ENCODE measurements at places on chromosomes 6 and 20.

DNA sequence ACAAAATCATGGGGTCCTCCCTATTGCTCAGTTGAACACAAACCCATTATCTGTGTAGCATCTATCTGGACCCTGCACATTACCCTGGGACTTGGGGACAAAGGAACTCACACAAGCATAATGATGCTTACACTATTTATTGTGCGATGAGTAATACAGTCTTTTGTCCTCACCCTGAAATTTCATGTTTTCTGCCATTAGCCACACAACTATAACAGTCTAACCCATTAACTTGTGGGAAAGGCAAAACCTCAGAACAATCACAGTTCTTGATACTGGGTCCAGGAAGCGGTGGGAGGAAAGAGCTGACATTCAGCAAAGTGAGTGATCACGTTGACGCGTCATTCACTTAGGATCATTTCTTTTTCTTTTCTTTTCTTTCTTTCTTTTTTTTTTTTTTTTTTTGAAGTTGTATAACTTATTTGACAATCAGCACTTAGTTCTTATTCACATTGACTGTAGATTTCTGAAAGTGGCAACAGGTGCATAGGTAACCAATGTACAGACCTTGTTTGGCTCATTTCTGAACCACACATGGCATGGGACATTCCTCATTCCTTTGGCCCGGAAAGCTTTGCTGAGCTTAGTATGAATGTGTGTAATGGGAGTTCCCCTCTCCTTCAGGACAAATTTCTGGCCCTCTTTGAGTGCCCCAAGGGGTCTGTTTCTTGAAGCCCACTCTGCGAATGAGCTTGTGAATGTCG, 94.8 kb upstream of the CNKSR3 start:
- no peak for DNase-seq

DNA sequence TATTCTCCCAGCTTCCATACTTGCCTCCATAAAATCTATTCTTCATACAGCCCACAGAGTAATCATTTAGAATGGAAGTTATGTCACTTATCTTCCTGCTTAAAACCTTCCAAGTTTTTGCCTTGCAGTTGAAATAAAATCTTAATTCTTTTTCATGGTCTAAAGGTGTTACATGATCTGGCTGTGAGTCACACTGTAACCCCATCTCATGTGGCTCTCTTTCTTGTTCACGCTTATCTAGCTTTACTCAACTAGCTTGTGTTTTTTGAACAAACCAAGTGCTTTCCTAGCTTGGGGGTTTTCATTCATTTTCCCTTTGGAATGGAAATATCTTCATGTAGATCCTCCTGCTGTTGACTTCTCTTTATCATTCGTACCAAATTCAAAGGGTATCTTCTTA, 23.6 kb upstream of the THEMIS start:
- peak; percentile 8 for DNase-seq

DNA sequence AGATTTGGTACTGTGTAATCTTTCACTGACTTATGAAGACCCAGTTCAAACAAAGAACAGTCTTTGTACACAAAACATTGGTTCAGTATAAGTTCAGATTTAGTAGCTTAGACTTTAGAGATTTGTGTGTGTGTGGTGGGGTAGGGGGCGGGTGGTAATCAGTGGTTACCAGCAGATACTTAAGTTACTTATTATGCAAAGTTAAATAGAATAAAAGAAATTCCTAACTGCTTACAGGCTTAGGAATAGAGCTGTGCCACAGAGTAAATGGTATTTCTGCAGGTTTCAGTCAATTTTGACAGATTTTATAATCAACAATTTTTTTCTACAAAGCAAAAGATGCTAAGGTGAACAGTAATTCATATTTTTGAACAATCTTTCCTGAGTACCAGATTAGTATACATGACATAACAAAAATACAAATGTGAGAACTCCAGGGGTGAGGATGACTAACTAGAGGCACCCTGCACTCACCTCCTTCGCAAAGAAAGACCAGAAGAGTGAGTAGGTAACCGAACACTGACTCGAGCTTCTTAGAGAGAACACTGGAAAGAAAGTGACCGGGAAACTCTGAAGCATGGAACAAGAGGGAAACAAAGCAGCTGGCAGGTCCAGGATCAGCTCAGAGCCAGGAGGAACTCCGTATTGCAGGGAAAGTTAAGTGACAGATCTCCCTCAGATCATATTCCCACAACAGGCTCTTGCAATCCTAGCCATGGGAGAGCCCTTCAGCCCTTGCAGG, 560.6 kb downstream of the COL12A1 start:
- DNase-seq: no peak

DNA sequence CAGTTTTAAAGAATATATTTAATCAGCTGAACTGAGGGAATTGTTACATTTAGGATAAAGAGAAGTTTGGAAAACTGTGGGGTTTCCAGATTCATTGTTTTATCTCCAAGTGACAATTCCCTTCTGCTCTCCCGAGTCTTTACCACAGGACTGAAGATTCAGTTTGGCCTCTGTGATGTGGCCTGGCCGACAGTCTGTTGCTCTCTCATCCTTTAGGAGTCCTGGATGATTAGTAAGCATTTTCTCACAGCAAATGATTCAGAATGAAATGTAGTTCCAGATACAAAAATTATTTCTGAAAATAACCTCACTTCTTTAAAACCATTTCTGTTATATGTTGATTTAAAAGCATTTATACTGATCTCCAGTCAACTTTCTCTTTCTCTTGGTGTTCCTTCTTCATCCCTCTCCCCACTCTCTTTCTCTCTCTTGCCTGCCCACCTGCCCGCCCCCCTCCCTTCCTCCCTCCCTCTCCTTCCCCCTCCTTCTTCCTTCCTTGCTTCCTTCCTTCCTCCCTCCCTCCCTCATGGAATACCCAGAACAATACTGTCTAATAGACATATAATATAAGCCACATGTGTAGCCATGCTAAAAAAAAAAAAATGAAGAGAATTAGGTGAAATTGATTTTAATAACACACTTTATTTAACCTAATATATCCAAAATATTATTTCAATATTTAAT, 254.9 kb downstream of the PRL start:
- DNase-seq: no peak

DNA sequence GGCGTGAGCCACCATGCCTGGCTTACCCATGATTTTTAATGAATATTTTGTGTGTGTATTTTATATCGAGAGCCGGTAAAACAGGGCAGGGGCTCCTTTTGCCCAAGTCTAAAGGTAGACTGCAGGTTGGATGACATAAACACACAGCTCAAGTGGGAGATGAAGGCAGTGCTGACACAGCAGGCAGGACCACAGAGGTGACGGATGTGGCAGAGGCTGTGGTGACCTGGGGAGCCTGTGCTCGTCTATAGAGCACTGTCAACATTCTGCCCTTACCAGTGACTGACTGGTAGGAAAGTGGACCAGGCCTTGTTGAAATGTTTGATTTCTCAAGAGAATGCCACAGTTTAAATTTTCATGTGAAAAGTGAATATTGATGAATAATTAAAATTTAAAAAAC, 137.5 kb downstream of the ZFP64 start:
- DNase-seq: no peak

DNA sequence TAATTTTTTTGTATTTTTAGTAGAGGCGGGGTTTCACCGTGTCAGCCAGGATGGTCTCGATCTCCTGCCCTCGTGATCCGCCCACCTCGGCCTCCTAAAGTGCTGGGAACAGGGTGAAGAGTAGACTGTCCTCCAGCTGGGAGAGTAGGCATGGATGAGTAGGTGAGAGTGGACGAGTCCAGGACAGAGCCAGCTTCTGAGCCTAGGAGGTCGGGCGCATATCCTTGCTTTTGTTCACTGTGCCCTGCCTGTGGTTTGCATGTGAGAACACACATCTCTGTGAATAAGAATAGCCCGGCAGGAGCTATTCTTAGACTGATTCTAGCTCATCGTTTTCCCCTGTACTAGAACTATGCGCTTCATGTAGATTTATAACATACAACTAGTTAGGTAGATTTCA, 78.3 kb downstream of the RPP40 start:
- DNase-seq: no peak

DNA sequence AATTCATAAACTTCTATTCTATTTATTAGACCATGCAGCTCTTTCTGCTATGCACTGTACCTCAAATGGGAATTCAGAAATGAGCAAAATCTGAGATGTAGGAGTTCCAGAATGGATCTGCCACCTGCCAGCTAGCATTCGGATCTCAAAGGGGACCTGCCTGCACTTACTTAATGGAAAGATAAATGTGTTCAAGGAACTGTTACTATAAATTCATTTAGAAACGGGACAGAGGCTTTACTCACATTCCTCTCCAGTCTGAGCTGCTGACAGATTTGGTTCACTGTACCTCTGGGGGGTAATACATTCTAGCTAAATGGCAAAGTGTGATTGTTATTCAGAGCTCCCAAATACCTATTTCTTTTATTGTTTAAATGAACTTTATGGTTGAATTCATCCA, 384.1 kb downstream of the GRIK2 start:
- DNase-seq: no peak

GRCh38 chr20:62382306-62383198, 4.4 kb upstream of the RPS21 start:
- DNase-seq: peak; percentile 93

DNA sequence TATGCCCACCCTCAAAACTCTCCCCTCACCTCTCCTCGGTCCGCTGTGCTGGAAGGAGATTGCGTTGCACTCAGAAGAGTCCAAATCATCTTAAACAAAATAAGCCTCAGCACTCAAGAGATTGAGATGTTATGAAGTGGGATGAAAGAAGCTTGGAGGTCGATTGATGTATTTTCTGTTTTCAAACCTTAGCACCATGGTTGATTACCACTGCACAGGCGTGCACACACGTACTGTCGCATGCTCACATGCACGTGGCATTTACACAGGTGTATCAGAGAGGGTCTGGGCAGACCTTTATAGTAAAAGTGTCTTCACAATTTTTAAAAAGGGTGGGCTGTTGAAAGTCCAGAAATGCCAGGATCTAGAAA, 612 bp upstream of the AGPAT4 start:
- DNase-seq: no peak

DNA sequence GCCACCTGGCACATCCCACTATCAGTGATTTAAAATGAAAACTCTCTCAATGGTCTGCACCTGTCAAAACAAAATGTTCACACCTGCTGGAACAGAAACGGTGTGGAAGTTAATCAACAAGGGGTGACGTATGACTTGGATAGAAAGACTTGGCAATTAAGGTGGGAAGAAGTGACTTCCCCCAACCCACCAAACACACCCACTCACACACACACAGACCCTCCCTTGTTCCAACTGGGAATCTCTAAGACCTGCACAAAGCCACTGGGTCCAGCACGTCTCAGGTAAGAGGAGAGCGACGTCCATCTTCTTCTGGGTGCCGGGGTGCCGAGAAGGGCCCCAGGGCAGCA, 25.1 kb upstream of the TCFL5 start:
- DNase-seq: no peak

- no peak for DNase-seq
These were observed 378 bp upstream of the LAMA2 start for GRCh38 chr6:128882560-128882959.

DNA sequence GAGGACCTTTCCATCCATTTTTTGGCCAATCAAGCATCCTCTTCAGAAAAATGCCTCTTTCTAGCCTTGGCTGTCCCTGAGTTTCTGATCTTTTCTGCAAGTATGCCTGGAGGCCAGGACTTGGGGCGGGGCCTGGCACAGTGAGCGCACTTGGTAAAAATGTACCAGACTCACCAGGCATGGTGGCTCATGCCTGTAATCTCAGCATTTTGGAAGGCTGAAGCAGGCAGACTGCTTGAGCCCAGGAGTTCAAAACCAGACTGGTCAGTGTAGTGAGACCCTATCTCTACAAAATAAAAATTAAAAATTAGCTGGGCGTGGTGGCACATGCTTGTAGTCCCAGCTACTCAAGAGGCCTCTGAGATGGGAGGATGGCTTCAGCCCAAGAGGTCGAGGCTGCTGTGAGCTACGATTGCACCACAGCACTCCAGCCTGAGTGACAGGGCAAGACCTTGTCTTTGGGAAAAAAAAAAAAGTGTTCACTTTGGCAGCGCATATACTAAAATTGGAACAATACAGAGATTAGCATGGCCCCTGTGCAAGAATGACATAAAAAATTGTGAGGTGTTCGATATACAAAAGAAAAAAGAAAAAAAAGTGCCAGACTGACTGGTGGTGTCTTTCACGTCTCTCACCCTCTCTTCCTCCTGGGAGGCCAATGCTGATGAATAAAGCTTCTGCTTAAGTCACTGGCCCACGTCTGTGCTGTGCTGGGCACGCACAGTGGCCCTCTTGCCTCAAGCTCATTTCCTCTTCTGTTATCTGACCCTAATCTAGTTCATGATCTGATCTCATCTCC, 18.1 kb upstream of the SLC9A8 start:
- peak; percentile 46 for DNase-seq

GRCh38 chr6:28772480-28773381, 151.1 kb downstream of the TRIM27 start:
- no peak for DNase-seq

GRCh38 chr6:125310994-125311649, 9.4 kb upstream of the HDDC2 start:
- DNase-seq: peak; percentile 48

DNA sequence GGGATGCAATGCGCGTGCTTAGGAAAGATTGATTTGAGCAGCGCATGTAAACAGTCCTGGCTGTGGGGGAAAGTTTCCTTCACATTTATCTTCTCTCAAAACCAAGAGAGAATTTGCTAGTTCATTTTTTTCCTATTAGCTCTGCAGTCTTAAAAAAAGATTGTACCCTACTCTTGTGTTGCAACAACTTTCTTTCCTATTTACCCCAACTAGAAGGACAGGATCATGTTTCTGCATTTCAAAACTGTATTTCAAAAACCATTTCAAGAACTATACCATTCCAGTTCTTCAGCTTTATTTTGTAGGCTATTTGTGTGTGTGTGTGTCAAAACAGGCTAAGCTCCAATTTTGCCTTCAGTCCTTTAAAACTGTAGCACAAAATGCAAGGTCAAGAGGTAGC, 473.1 kb downstream of the KIF16B start:
- DNase-seq: no peak

DNA sequence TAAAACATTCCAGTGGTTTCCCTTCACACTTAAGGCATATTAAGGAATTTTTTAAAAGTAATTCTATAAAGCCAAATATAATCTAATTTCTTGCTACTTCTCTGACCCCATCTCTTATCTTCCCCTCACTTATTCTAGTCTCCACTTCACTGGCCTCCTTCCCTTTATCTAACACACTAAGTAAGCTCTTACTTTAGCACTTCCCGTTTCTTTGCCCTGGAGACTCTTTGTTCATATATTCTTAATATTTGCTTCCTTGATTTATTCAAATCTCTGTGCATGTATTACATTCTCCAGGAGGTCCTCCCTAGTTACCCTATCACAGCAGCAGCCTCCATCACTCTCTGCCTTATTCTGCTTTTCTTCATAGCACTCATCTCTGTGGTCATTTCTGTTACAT, 20.3 kb downstream of the GTPBP2 start:
- no peak for DNase-seq

- DNase-seq: peak; percentile 90
These were observed 1.6 kb upstream of the UCKL1 start for GRCh38 chr20:63957690-63958441.

Measured in RWPE1 (cell line).